ENCODE measurements at places on chromosomes 4 and X.

- no peak for DNase-seq
Measured at GRCh38 chr4:11271263-11271662, 157.4 kb downstream of the HS3ST1 start.

DNA sequence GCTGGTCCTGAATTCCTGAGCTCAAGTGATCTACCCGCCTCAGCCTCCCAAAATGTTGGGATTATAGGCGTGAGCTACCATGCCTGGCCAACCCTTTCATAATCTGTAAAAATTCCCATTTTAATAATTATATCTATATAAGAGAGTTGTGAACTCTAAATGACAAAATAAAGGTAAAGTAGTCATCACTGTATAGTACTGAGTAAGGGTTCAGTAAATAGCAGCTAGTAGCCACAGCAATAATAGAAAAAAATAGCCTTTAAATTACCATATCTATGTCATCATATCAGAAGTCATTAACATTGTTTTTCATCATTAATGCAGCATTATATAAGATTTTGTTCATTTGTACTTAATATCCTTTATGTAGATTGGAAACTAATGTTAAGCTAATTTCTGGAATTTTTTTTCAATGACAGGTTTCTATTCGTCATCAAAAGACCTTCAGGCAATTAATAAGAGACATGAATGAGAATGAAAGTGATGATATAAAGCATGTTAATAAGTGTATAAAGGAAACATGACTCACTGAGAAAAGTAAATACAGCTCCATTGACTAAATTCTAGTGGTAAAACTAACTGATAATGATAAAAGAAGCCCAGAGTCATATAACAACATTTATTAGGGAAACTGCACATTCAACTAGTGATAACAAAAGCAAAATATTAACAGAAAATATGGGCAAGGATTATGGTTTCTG is 85.9 kb upstream of the UGT8 start:
- DNase-seq, result no peak

DNA sequence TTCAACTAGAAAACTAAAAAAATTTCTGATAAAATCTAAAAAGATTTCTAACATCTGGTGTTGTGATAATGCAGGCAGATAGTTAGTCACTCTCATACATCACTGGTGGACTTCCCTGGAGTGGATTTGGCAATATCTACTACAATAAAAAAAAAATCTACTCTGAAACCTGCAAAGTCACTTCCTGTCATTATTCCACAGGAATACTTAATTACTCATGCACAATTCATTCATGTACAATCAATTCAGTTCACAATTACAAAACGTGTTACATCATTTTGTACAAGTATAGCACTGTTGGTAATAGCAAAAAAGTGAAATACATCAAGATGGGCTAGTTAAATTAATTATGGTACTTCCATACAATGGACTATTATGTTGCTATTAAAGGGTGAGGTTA is 16.5 kb upstream of the RHOH start:
- DNase-seq, result no peak

DNA sequence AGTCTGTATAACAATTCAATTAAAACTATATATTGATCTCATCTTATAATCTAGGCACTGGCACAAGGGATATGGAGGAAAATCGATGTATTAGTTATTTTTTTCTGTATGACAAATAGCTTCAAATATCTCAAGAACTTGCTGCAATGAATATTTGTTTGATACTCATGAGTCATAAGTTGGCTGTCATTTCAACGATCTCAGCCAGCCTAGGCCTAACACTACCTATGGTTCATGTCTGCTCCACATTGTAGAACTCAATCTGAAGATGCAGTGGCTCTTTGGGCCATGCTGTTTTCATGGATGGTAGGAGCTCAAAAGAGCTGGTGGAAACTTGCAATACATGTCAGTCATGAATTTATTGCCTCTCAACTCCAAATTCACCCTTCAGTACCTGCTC is 44.7 kb downstream of the MAGEB17 start:
- no peak for DNase-seq

DNA sequence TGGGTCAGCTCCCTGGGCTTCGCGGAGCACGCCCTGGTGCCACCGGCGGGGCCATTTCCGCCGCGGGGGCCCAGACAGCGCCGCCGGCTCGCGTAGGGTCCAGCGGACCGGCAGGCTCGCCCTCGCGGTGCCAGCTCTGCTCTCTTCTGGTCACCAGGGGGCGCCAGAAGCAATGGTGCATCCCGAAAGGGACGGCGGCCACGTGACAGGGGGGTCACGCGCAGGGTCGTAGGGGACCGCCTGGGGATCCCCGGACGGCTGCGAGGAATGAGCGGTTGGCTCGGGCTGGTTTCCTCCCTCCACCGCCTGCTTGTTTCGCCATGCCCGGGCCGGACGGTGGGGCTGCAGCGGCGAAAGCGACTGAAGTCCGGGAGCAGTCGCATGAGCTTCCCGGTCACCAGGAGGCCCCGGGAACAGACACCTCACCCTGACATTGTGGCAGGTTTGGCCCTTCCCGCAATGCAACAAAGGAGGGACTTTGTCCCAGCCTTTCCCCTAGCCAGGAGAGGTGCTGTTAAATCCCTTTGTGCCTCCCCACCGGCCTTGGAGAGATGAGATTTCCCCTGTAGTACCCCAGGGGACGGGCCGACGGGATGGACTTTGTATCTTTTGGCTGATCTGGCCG is 15.8 kb downstream of the ZCCHC12 start:
- DNase-seq, result peak; percentile 23

DNA sequence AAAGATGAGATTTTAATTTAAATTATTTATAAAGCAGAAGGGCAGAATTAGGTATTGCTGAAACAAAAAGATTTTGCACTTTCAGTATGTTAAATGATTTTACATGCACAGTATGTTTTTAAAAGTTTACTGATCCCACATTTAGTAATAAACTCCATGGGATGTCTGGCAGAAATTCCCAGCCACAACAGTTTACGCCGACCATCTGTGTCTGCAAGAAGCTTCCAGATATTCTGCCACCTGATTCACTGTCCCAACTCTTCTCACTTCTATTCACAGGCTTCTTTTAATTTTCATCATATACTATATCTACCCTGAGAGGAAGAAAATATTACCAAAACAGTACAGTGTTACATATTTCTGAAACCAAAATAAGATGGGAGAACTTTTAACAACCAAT is 115.8 kb upstream of the IQCM start:
- DNase-seq, result no peak

DNA sequence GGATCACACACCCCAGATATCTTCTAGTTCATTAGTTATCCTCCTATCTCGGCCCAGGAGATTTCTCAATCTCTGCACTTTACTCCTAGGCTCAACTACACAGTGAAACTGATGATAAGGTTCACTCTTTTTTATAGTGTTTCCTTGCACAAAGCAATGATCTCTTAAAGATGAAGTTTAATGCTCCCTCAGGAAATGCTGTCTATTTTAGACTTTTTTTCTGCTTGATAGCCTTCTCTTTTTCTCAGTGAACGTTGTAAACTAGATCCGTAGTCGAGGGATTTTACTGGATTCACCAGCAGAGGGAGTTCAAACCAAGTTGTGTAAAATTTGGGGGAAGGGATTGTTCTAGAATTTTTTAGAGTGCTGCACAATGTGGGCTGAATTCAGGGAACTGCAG is 269.6 kb downstream of the GBA3 start:
- no peak for DNase-seq

DNA sequence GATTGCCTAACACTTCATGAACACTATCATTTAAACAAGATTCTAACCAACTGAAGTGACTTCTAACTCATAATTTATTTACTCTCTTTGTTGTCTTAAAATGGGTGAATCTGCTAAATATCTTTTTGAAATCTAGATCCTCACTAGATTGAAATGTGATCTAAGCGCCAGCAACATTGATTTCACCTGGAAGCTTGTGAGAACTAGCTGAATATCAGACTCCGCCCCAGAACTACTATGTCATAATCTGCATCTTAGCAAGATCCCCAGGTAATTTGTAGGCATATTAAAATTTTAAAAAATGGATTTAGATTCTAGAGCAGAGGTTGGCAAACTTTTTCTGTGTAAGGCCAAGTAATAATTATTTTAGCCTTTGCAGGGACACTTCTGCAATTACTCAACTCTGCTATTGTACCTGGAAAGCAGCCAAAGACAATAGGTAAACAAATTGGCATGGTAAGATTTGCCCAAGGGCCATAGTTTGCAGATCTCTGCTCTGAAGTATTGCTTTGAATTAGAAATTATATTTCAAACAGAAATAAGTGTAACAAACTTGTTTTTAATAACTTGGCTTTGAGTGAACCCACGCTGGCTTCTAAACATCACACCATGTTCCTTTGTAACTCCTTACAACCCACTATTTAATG is 121.5 kb downstream of the REELD1 start:
- DNase-seq, result no peak

GRCh38 chr4:36099509-36099908 is 144.8 kb downstream of the ARAP2 start:
- no peak for DNase-seq

- no peak for DNase-seq
Measured at GRCh38 chrX:83845397-83845796, 15.5 kb upstream of the CYLC1 start.

DNA sequence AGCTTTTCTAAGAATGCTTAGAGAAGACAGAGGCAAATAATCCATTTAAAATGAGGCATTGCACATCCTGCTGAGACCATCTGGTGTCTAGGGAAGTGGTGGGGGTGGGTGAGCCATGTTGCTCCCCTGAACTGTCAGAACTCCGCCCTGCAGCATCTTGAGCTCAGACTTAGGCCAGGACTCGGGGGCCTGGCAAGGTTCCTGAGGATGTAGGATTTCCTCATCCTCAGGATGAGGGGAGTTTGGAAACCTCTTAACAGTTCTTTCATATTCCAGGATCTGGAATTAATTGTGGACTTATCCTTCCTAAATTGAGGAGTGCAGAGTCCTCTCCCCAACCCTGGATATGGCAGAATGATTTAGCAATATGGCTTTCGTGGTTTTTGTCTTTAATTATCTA is 6.6 kb downstream of the TLL1 start:
- DNase-seq, result no peak

DNA sequence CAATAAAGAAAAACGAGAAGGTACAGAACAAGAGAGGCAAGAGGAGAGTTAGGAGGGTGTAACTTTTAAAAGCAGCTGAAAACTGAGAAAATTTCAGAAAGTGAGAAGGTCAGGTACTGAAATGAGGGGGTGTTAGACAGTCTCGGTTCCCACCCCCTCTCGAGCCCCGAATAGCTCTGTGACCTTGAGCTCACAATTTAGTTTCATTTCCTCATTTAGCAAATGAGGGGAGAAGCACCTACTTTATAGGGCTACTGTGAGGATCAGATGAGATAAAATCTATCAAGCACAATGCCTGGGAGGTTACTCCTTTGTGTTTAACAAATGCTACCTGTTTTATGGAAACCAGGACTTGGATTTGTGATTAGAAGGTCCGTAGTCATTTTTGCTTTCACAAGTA is 4.9 kb downstream of the UGT8 start:
- no peak for DNase-seq

- no peak for DNase-seq
Measured at GRCh38 chr4:14348506-14348905, 653.8 kb upstream of the CPEB2 start.

- no peak for DNase-seq
Measured at GRCh38 chrX:109967156-109967555, 35.8 kb upstream of the TMEM164 start.

GRCh38 chr4:8219236-8219635 is 20.1 kb downstream of the SH3TC1 start:
- no peak for DNase-seq

GRCh38 chr4:184983672-184984356 is 34.5 kb upstream of the HELT start:
- peak; percentile 23 for DNase-seq

DNA sequence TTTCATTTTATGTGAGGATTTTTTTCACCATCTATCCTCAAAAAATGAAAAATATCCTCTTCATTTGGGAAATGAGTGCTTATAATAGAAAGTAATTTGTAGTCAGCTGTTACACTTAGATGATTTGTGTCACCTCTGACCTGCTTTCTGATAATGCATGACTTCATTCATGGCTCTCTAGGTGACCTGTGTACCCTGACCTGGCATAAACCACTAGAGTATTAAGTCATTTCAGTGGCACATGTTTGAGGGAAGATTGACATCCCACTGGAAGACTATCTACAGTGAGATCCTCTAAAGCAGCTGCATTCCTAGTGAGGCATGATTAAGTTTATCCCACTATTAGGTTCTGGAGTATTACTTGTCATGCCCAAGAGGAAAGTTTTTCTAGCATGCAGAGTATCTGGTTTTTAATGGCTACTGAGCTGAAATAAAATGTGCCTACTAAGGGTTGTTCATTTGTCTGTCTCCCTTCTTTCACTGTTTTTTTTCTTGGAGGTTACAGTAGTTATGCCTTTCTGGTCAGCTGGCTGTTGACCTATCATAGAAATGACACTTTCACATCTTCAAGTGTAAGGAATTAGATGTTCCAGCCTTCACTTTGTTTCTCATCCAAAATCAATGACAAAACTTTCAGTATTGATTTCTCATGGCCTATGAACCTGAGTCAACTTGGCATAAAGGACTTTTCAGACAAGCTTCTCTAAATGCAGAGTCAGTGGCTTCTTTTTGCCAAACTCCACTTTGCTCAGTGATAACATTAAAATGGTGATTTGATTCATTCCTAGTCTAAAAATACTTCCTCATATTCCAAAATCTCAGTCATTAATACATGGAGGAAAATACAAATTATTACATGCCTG is 33.1 kb downstream of the TET2 start:
- no peak for DNase-seq

- no peak for DNase-seq
Measured at GRCh38 chrX:100731441-100732281, at the start of gene SYTL4. SYTL4 (minus strand) TSS chrX:100732121; CDS start chrX:100702037, 30,084 bp downstream.

DNA sequence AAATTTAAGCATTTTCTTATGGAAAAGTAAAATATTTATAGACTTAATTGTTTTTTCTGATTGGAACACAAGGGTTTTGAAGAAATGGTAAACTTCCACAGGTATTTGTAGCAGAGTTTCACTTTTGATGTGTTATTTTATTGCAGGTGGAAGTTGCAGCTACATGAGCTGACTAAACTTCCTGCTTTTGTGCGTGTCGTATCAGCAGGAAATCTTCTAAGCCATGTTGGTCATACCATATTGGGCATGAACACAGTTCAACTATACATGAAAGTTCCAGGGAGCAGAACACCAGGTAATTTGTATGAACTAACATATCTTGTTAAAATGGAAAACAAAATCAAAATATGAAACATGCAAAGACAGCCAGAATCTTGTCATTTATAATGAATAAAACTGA is 117.4 kb downstream of the DIPK2B start:
- DNase-seq, result peak; percentile 11

GRCh38 chrX:153708415-153708814 is 15.8 kb downstream of the BCAP31 start:
- peak; percentile 27 for DNase-seq

DNA sequence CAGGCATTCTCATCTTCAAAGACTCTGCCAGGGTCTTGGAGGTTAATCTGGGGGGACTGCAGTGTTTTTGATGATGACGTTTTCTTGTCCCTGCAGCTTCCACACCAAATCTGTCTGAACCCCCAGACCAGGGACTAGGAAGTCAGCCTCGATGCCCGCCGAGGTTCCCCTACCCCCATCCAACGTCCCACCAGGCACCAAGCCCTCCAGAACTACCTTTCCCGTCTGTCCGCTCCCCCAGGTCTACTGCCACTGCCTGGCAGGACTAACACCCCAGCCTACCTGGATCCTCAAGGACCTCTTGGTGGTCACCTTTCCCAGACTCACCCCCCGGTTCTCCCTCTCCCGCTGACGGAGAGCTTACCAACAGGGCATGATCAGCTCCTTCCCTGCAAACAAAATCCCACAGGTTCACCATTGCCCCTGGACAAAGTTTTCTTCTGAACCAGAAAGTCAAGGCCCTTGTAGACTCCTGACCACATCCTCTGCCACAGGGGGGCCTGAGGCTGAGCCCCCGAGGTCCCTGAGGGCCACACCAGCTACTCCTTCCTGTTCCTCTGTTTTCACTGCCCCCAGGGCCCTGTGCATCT is 40.9 kb downstream of the HMX1 start:
- DNase-seq, result no peak

All from stimulated activated naive CD4-positive, alpha-beta T cell (primary cell).